ENCODE measurements at places on chromosomes 1 and 21.

DNA sequence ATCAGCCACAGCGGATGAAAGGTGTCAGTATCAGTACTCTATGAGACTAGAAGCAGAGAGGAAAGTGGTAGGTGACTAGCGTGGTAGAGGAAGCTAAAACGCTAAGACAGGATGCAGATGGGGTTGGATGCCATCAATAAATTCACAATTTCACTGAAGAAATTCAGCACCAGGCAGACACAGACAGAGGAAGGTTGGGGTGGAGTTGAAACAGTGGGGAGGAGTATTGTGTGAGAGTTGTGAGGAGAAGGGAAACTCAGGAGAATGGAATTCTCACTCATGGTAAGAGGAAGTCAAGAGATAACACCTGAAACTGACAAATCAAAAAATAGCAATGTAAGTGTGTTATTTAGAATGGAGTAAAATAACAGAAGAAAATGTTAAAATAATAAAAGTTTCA, 208.5 kb upstream of the DAB1 start:
- no peak for DNase-seq

DNA sequence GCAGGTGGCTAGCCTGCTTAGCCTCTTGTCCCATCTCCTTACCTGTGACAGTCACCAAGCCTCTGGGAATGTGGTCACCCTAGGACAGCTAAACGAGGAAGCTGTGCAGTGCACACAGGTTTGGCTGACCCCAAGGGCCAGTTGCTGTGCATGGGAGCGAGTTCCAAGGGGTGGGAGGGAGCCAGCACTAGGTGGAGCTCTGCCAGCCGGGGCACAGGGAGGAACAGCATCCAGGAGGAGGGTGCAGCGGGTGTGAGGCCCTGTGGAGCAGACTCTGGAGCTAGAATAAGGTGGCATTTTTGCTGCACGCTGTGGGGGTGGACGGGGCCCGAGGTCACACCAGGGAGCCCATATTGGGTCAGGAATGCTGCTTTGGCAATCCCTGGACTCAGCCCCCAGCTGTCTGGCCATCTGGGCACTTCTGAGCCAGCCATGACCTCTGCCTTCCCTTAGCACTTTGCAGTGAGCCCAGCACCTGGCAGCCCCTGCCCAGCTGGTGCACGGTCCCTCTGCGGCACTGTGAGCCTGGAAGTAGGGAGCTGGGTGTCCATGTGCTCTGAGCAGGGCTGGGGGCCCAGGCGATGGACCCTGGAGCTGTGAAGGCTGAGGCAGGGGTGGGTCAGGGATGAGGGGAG, 8.7 kb downstream of the PDXK start:
- peak; percentile 40 for DNase-seq

- DNase-seq: no peak
Measured at GRCh38 chr1:179353546-179353945, 12.2 kb upstream of the AXDND1 start.

DNA sequence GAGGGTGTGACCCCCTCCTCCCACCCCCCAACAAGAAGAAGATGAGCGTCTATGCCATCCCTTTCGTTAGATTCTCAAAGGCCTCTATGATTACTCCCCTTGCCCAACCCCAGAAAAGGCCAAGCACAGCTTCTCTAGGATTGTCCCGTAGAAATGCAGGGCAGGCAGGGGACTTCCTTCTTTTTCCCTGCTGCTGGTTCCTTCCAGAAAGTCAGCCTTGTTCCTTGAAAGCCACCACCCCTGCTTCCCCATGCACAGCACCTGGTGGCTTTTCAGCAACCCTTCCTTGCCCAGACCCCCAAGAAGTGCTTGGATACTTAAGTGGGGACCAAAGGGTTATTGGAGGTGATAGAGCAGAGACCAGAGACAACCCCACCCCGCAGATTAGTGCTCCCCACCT, 75.1 kb downstream of the ARHGEF10L start:
- no peak for DNase-seq

DNA sequence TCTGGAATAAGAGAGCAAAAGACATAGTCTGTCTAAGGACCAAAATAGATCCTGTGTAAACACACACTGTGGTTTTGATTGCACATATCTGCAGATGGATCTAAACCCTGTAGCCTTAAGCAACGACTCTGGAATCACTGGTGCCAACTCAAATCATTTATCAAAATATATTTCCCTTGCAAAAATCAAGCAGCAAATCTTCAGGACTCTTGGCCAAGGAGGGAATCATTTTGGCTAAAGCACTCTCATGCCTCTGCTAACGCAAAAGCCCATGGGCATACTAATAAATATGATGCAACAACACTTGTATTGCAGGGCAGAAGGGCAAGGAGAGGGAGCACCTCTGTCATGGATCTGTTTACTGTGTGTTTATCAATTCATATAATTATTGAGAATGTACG, 155.4 kb upstream of the DUSP10 start:
- DNase-seq: no peak

Measured in GF-D8 (cell line).